ENCODE measurements at places on chromosomes 2 and 18. TPM values are rescaled to one million over a fixed set of nuclear protein-coding genes. Genes with fewer than 3 reads are reported as not detected.

DNA sequence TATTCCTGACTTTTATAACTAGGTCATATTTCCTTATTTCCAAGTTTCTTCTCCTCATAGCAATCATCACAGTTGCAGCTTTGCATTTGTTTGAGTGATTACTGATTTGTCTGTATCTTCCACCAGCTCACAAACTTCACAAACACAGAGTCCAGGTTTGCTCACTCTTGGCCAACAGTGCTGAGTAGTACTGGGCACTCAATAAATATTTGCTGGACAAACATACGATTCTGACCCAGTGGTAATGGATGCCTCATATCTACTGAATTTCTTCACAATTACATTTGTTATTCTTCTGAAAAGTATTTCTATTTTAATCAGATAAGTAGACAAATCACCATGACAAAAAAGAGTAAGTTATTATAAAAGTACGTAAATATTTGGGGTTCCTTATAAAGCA lies 516.3 kb downstream of the TDRD15 start:
- DNase-seq, result no peak

DNA sequence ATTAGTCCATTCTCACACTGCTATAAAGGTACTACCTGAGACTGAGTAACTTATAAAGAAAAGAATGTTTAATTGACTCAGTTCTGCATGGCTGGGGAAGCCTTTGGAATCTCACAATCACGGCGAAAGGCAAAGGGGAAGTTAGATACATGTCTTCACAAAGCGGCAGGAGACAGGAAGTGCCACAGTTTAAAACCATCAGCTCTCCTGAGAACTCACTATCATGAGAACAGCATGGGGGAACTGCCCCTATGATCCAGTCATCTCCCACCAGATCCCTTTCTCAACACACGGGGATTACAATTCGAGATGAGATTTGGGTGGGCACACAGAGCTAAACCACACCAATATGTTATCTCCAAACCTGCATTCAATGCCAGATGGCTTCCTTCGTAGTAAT lies 716.1 kb downstream of the DCC start:
- no peak for DNase-seq

The RPL37A gene
- polyA plus RNA-seq, result 4,024 TPM

The SPDYA gene
- polyA plus RNA-seq, result 2.1 TPM

The SKOR2 gene
- polyA plus RNA-seq, result not detected
